ENCODE measurements at places on chromosomes 2 and 18.
A peak's percentile ranks its signal among the peaks of the same experiment; 100 is the strongest.

- no peak for DNase-seq
Observed at GRCh38 chr18:45518311-45519155, 96.7 kb upstream of the SLC14A2 start.

DNA sequence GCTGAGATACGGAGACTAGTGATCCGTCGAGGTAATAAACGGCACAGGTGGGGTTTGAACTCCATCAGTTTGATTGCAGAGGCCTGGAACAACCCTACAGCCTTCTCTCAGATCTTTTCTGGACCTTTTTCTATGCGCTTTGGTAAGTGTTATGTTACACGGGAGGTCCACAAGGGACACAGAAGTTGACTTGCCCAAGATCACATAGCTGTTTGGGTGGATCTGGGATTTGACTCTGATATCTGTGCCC is 1.1 kb upstream of the DNPEP start:
- no peak for DNase-seq

- peak; percentile 92 for DNase-seq
Observed at GRCh38 chr2:43540021-43540779, 55.6 kb downstream of the THADA start.

DNA sequence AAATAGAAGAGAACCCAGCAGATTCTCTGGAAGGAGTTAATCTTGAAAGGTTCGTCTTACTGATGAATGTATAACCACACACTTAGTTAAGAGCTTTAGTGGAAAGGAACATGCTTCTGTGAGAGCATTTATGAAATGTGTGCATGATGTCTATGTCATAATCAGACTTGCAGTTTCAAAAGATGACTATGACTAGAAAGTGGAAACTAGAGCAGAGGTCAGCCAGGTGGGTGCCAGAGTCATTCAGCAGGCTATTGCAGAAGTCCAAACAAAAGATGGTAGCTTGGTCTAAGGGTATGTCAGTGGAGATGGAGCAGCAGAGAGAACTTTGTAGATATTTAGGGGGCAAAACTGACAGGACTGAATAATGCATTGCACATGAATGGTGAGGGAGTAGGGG is 825.8 kb downstream of the DCC start:
- DNase-seq: no peak

DNA sequence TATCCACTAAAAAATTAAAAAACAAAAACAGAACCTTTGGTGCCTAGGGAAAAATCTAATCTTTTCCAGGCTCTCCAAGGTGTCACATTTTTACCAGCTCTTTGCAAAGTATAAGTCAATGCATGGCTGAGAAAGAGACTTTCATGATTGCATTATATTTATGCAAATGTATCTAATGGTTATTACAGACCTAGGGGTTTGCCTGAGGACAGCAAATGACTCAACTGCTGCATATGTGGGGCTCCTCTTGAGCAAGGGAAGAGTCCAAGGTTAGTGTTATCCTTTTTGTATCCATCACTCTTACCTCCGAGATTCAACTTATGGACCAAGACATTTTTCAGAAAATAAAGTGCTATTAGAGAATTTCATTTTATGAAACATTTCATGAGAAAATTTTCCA is 33.9 kb upstream of the RMP24 start:
- DNase-seq: no peak

DNA sequence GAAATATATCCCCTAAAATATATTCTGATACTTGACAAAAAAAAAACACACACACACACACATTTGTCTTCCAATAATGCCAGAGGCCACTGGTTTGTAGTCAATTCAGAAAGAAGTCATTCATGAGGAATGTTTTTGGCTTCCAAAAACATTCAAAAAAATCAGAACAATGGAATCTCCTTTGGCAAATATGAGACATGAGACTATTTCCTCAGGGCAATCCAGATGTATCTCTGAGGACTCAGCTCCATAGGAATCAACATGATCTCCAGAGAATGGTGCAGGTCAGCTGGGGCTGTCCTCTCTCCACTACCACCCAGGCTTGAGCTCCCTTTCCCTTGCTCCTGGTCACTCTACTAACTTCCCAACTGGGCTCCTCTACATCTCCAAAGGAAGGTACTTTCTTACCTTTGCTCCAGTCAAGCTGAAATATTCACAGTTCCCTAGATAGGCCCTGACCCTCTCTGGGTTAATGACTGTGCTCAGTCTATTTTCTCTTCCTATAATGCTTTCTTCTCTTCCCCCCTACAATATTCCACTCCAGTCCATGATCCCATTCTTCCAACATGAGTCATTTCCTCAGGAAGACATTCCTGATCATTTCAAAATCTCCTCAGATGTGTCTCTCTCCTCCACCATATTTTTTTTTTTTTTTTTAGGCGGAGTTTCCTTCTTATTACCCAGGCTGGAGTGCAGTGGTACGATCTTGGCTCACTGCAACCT is 145.3 kb downstream of the C1D start:
- DNase-seq: peak; percentile 97

GRCh38 chr2:119136093-119136492 is 22.5 kb downstream of the C1QL2 start:
- no peak for DNase-seq

GRCh38 chr2:203873921-203874631 is 6.5 kb downstream of the CTLA4 start:
- no peak for DNase-seq

Data from fibroblast of skin of abdomen (primary cell).